ENCODE measurements at places on chromosomes 1 and 21.

- DNase-seq, result no peak
These were observed 155.8 kb upstream of the EDN2 start for GRCh38 chr1:41640141-41640751.

DNA sequence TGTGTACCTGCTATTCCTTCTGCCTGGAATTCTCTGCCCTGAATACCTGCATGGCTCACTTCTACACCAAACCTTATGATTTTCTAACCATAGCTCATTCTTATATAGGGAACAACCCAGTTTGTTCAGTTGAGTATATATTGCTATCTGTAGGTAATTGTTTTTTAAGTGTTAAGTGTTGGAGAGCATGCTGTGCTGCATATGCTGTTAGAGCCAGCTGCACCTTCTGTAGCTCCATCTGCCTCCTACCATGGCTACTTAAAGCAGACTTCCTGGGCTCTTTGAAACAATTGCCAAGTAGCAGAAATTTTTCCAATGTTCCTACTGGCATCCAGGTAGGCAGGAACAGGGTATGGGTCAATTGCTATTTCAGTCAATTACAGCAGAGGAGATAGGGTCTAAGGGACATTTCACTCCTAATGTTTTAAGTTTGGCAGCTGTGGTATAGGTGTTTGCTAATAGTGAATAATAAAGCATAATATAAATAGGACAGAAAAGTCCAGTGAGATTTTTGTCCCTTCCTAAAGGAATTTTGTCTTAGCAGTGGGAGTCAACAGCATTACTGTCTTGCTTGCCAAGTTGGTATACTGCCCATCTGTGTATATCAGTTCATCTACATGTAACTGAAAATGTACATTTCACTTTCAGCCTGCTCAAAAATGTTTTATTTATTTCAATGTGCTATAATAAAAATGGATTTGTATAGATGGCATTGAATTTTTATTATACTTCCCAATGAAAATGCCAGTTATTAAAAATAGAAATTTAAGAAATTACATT, 34.0 kb upstream of the C1orf115 start:
- DNase-seq, result no peak

DNA sequence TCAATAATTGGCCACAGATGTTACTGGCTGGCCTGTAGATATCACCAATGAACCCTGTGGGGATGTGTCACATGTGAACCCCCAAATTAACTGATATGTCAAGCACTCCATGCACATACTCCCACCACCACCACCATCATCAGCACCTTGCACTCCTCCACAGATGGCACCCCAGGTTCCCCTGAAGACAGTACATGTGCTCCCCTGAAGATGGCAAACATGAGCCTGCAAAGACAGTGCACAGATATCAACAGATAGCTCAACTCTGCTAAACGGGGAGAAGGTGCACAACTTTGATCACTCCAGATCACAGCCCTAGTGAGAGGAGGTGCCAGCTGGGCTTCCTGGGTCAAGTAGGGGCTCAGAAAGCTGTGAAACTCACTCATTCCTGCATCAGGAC, 74.4 kb downstream of the CLCA4 start:
- DNase-seq, result no peak

GRCh38 chr1:232183802-232184201, 446.1 kb downstream of the SIPA1L2 start:
- no peak for DNase-seq

DNA sequence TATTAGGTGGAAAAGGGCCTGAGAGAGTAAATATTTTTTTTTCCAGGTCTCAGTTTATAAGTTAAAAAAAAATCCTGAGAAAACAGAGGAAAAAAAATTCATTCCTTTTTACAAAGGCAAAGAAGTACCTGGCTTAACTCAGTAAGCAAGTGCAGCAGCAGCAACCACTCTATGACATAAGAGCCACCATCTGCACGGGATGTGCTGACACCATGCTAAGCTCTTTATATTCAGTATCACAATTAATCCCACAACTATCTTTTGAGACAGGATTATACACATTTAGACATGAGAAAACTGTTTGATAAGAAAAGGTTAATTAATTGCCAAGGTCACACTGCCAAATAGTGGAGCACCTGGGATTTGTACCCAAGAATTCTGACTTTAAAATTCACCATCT, 13.4 kb upstream of the DPT start:
- no peak for DNase-seq

- DNase-seq, result peak; percentile 61
These were observed 9.1 kb upstream of the PADI2 start for GRCh38 chr1:17128361-17128760.

DNA sequence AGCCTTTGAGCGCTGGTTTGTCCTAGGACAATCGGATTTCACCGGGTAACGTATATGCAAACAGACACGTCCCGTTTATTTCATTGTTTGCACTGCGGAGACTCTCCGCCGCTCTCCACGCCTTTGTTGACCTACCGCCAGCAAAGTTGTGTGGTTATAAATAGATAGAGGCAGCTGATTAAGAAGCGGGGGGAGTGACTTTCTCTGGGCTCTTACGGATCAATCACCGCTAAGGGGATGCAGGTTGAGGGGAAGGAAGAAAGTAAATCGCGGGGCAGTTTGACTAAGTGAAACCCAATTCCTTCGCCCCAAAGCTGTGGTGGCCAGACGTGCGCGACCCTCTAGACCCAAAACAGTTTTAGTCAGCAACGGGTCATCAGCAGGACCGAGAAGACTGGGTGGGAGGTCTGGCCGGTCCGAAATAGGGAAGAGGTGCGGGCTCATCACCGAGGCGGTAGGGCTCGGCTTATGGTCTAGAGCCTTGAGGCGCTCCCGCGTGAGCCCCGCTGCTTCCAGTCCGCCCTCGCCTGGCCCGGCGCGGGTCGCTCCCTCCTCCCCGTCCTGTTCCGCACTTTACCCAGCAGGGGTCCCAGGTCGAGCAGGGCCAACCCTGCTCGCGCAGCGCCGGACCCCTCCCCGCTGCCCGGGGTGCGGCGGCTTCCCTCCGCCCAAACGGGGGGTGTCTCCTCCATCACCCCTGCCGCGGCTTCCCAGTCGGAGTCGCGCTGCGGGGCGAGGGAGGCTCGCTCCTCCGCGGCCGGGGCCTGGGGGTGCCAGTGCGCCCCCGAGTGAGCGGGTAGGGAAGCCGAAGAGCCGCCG, 120.8 kb upstream of the RRP15 start:
- no peak for DNase-seq

- DNase-seq, result no peak
These were observed 16.2 kb downstream of the SSX2IP start for GRCh38 chr1:84674021-84674420.

DNA sequence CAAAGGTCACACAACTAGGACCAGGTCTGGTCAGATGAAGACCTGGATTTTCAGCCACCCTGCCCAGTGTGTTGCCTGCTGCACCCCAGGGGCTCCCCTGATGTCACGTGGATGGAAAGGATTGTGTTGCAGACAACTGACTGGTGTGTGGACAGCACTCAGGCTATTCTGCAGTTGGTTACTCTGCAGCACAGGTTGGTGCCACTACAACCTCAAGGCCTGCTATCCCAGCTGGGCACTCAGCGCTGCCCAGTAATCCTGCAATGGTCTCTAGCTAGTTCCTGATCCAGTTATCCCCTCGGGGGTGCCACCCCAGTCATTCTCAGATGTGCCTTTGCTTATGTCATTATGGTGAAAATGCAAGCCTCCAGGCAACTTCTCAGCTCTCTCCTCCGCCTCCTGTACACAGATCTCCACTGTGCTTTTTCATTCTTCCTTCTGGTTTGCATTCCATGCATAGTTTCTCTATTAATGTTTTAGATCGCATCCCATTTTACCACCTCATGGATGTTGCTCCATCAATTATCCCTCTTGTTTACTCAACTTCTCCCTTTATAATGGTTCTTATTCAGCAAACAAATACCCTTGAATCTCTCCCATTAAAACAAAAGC, 503.2 kb upstream of the CAMK1G start:
- DNase-seq, result no peak

Data from SK-N-MC (cell line).